ENCODE measurements at places on chromosomes 3 and 15.

- DNase-seq, result no peak
Observed at GRCh38 chr3:61227799-61228198, 23.5 kb downstream of the FHIT start.

DNA sequence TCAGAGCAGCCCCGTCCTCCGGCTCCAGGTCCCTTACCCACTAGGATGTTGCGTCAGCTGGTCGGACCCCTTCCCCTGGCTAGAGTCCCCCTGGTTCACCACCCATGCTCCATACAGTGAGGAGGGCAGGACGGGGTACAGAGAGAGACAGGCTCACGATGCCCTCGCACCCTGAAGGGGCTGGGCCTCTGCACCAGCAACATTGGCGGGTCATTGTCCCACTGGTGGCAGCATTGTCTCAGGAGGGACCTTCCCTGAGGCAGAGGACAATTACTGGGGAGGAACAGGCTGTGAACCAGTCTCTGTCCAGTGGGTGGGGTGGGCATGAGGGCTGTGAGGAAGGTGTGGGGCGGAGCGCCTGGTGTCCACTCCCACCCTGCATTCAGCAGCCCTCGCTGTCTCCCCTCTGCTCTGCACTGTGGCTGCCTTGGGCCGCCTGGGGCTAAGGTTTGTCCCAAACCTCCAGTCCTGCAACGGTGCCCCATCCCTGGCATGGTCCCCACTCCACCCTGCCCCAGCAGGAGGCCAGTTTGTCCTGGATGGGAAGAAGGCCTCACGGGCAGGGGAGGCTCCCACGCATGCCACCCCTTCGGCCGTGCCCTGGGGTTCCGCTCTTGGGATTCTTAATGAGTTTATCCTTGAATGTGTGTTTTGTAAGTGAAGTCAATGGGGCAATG is 48.0 kb upstream of the KLF13 start:
- DNase-seq, result no peak

DNA sequence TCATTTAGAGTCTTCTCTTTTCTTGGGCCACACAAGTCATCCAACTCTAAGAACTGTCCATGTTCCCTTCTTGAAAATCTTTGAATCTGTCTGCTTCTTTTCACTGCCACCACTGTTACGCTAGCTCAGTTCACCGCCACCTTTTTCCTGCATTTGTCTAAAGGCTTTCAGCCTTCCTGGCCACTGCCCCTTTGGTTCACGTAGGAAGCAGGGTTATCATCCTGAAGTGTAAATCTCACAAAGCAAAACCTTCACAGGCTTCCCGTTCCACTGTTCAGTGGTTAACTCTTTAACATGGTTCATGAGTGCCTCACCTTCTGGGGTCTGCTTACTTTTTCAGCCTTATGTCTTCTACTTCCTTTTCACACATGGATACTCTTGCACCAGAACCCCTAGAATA is 26.3 kb upstream of the CCDC39 start:
- no peak for DNase-seq

- DNase-seq, result no peak
Observed at GRCh38 chr15:82128401-82129148, 82.8 kb upstream of the MEX3B start.

- DNase-seq, result no peak
Observed at GRCh38 chr3:57943525-57944495, 64.4 kb upstream of the FLNB start.

- DNase-seq, result no peak
Observed at GRCh38 chr3:126714921-126715320, 10.9 kb downstream of the CHCHD6 start.

- no peak for DNase-seq
Observed at GRCh38 chr3:175839366-175840005, 980.4 kb downstream of the NAALADL2 start.

DNA sequence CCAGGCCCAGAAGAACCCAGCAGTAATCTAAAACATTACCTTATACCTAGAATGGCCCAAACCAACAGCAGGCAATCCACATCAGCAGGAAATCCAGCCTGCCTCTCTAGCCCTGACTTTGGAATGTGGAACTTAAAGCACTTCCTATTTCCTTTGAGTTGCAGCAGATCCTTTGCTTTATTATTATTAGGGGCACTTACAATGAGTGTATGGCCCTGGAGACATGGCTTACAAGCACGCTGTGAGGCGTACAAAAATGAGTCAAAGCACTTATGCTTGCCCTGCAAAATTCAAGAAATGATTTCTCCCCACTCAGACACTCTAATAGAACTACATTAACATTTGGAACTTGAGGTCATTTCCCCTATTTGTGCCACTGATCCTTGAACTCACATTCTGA is 9.5 kb upstream of the KNSTRN start:
- no peak for DNase-seq

DNA sequence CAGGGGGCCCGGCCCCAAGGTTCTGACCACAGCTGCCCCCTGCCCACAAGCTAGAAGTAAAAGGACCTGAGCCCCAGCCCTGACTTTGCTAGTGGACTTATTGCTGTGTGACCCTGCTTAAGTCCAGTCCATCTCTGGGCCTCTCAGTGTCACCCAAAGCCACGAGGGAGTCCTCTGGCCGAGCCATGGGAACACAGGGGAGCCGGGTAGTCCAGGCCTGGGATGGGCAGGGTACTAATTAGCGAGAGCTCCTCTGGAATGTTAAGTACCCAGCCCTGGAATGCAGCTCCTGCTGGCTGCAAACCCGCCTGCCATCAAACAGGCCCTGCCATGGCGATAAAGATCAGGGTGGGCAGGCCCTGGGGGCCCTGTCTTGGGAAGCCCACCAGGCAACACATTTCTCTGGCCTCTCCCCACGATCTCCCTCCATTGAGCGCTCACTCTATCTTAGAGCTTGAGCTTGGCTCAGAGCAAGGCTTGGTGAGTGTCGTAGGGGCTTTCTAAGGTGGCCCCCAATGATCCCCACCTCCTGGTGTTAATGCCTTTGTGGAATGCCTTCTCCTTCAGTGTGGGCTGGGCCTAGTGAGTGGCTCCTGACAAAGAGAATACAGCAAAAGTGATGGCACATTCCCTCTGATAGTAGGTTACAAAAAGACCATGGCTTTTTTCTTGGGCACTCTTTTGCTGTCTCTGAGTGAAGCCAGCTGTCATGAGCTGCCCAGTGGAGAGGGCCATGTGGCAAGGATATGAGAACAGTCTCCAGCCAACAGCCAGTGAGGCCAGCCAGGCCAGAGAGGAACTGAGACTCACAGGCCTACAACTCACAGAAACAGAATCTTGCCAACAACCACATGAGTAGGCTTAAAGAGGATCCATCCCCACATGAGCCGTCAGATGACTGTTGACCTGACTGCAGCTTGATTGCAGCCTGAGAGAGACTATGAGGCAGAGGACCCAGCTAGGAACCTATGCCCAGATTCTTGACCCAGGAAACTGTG is 133.1 kb downstream of the SMAD6 start:
- no peak for DNase-seq

DNA sequence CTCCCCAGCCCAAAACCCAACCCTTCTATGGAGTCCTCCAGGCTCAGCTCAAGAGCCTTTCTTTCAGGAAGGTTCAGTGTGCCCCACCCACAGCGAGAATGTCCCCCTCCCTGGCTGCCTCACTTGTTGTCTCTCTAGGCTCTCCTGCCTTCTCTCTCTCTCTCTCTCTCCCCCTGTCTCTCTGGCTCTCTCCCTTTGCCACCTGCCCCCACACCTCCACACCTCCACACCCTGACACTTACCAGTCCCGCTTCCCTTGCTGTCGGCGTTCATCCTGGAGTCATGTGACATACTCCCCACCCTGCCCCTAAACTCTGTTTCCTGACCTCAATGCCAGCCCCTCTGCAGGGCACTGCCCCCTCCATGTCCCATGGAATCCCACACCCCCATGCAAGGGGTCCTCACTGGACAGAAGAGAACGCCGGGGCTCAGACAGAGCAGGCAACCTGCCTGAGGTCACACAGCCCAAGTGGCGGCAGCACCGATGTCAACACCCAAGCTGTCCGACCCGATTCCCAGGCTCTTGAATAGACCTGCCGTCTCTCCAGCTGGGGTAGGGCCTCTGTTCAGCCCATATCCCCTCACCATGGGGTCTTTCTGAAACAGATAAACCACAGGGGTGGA is 28.5 kb upstream of the SLC6A6 start:
- no peak for DNase-seq

DNA sequence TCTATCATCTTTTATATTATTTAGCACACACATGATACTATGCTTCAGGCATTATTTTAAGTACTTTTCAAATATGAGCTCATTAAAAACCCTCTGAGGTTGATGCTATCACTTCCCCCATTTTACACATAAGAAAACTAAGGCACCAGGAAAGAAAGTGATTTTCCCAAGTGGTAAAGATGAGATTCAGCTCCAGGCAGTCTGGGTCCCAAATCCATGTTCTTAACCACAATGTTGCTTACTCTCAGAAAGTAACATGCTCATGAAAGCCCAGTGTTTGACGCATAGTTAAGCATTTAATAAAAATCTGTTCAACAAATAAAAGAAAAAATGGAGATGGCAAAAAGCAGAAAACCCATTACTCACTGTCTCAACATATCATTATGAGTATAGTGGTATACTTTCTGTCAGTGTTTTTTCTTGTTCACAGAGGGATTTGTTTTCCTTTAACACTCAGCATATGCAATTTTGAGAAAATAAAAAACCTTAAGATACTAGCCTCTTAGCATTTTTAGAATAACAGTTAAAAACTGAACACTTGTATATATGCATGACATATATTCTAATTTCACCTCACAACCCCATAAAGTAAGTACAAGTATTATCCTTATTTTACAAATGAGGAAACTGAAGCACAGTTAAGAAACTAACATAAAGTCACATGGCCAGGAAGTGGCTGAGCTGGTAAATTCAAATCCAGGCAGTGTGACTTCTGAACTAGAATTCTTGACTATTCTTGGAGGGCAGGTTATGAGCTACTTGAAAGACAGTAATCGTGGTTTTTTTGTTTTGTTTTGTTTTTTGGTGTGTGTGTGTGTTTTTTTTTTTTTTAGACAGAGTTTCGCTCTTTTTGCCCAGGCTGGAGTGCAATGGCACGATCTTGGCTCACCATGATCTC is 10.4 kb downstream of the PEAK1 start:
- DNase-seq, result no peak

- DNase-seq, result no peak
Observed at GRCh38 chr15:63051156-63052066, 8.9 kb downstream of the TPM1 start.

DNA sequence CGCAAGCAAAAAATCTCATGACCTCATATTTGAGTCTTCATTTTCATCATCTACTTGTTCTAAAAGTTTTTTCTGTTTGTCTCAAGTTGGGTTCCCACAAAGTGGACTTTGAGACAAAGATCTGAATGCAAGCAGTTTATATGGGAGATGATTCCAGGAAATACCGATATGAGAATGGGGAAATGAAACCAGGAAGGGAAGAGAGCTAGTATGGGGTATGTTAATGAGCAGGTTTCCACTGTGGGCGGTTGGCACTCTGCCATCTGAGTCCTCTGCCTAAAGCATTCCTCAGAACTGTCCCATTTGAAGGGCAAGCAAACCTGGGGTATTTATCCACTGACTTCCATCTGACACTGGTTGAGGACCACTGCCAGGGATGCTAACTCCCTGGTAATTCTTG is 8.8 kb downstream of the ADPRH start:
- DNase-seq, result no peak

- DNase-seq, result no peak
Observed at GRCh38 chr15:64597477-64597822, 137.1 kb downstream of the ZNF609 start.

- DNase-seq, result peak; percentile 64
Observed at GRCh38 chr3:134600685-134601463, 49.9 kb downstream of the KY start.

DNA sequence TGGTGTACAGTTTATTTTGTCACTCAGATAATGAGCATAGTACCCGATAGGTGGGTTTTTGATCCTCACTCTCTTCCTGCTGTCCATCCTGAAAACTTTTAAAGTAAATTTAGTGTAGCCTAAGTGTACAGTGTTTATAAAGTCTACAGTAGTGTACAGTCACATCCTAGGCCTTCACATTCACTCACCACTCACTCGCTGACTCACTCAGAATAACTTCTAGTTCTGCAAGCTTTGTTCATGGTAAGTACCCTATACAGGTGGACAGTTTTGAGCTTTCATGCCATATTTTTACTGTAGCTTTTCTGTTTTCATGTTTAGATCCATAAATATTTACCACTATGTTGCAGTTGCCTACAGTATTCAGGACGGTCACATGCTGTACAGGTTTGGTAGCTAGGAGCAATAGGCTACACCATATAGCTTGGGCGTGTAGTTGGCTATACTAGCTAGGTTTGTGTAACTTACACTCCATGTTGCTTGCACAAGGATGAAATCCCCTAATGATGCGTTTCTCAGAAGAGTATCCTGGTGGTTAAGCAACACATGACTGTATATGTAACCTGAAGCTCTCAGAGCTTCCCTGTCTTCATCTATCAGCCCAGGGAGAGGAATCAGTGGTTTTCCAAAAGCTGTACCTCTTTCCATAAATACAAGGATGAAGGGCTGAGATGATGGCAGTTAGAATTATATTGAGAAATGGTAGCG is 87.6 kb upstream of the SLC25A26 start:
- no peak for DNase-seq

GRCh38 chr3:133464573-133464972 is 64.7 kb downstream of the BFSP2 start:
- no peak for DNase-seq

DNA sequence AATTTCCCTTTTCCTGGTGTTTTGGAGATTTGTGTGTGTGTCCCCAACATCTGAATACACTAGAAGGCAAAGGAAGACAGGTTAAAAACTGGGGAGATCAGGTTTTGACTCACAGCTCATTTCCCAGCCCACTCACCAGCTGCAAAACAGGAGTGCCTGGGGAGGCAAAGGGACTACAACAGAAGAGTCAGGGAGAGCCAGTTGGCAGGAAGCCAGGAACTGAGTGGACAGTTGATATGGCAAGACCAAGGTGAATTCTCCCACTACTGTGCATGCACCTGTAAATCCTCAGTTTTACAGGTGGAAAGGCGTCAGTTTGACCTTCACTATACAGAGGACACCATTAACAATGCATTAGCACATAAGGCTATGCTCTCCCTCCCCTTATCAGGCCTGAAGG is 901.5 kb upstream of the SEMA6D start:
- DNase-seq, result no peak
